ENCODE measurements at places on chromosomes 4 and X.

GRCh38 chr4:124635331-124635730 lies 77.2 kb downstream of the ANKRD50 start:
- no peak for DNase-seq

- DNase-seq, result no peak
Measured at GRCh38 chr4:8411351-8412180, 29.0 kb downstream of the ACOX3 start.

GRCh38 chr4:83605744-83606172 lies 69.8 kb downstream of the GPAT3 start:
- DNase-seq, result no peak

- no peak for DNase-seq
Measured at GRCh38 chr4:150942539-150942938, 72.5 kb downstream of the LRBA start.

- DNase-seq, result no peak
Measured at GRCh38 chr4:151322570-151322969, 2.8 kb downstream of the SH3D19 start.

GRCh38 chr4:83267830-83268475 lies 16.6 kb downstream of the COQ2 start:
- no peak for DNase-seq

GRCh38 chr4:86926435-86927086 lies 8.2 kb upstream of the AFF1 start:
- no peak for DNase-seq

- DNase-seq, result no peak
Measured at GRCh38 chr4:42643685-42644084, 13.2 kb downstream of the ATP8A1 start.

GRCh38 chr4:187940299-187940698 lies 55.3 kb upstream of the ZFP42 start:
- no peak for DNase-seq

GRCh38 chr4:20370274-20370673 lies 118.6 kb downstream of the SLIT2 start:
- DNase-seq, result no peak

All from activated CD4-positive, CD25-positive, alpha-beta regulatory T cell treated with anti-CD3 and anti-CD28 coated beads, Interleukin-2, amount 50 U/mL, for 72 hours (primary cell).